ENCODE measurements at places on chromosomes 2 and 18.

DNA sequence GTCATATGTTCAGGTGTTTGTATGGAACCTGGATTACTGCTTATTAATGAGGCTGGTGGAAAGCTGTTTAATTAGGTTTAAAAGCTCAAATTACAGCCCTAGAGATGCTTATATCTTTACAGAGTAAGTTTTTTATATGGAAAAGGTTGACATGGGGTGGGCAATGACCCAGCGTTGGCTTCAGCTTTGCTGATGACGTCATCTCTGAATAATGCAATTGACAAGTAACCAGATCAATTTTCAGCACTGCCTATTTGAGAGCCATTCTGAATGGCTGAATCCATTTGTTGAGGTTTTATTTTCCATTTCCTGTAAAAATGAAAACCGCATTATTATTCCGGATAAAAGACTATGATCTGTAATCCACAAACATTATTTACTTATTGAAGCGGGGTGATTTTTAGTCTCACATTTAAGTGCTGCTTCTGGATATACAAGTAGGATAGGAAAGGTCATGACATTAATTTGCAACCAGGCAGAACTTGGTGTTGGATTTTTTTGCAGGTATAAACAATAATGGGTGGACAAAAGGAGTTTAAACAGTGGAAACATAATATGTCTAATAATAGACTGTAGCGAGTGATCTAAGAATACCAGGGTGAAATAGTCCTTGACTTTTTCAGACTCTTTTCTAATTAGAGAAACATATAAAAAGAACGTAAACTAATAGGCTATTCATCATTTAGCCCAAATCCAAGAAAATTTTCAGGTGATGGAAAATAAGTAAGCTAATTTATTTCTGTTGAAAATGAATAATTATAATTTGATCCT lies 2.7 kb downstream of the PPP1R1C start:
- DNase-seq = no peak

DNA sequence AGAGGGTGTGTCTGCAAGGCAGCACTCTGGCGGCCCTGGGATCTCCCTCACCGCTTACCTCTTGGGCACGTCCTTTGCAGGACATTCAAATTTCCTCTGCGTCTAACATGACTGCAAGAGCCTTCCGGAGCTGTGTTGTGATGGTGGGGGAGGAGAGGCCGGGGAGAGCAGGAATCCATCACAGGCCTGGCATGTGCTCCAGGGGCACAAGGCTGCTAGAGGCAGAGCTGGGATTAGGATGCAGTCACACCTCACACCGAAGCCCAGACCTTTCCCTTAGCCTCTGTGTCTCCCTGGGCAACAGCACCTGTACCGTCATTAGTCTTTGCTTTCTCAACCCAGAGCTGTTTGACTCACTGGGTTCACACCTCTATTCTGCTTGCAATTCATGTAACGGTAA lies 111.3 kb downstream of the CMPK2 start:
- no peak for DNase-seq

GRCh38 chr18:32520771-32521170 lies 50.1 kb upstream of the GAREM1 start:
- DNase-seq = no peak

DNA sequence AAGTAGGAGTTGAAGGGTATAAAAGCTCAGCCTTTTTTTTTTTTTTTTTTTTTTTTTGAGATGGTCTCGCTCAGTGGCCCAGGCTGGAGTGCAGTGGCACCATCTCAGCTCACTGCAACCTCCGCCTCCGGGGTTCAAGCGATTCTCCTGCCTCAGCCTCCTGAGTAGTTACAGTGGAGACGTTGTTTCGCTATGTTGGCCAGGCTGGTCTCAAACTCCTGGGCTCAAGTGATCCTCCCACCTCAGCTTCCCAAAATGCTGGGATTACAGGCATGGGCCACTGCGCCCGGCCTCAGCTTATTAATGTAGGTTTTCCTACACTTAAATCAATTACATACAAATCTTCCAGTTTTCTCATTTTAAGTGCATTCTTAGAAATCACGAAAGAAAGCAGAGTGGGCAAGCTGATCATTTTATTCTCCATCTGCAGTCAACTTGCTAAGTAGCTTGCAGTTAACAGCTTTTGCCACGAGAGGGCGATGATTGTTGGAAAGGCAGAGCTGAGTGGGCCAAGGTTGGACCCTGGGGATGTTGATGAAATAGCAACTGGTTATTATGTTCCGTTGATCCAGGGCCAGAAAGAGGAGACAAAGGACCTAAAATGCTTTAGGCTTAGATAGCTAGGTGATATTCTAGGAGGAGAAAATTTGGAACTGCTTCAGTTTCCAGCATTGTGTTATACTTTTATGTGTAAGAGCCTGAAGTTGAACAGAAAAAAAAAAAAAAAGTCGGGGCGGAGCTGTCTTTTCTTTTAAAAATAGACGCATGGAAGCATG lies 234.4 kb upstream of the EPAS1 start:
- DNase-seq = peak; percentile 52

- DNase-seq = no peak
These were observed 232.8 kb downstream of the EIPR1 start for GRCh38 chr2:3144856-3145255.

DNA sequence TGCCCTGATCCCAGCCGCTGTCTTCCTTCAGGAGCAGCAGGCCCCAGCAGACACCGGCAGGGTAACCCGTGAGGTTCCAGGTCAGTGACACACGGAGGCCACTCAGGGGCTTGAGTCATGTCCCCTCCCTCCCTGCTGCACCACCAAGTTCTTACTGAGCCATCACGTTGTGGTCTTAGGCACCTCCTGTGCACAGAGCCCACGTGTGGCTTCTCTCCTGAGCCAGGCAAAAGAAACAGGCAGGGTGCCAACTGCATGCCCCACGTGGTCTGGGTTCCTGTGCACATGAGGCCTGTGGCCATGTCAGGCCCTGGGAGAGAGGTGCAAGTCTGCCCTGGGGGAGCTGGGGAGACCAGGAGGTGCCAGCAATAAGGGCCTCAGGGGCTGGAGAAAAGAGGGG lies 264.8 kb downstream of the KLHL29 start:
- DNase-seq = no peak

DNA sequence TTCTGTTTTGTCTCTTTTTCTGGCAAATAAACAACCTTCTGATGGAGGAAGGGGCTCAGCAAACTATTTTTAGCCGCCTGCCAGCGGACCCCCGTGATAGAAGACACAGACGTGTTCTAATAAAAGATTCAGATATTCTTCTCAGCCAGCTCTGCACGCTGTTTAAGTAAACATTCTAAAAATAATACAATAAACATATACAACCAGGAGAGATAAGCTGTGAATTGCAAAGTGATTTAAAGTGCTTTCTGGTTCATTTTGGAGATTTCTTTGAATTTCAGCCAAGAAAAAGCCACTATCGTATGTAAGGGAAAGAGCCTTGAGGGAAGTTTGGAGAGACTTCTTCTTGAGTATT lies 201.3 kb downstream of the EPHA4 start:
- no peak for DNase-seq

- DNase-seq = no peak
These were observed 751.4 kb upstream of the HS6ST1 start for GRCh38 chr2:129069875-129070594.

- no peak for DNase-seq
These were observed 123.3 kb upstream of the KYNU start for GRCh38 chr2:142754182-142754581.

DNA sequence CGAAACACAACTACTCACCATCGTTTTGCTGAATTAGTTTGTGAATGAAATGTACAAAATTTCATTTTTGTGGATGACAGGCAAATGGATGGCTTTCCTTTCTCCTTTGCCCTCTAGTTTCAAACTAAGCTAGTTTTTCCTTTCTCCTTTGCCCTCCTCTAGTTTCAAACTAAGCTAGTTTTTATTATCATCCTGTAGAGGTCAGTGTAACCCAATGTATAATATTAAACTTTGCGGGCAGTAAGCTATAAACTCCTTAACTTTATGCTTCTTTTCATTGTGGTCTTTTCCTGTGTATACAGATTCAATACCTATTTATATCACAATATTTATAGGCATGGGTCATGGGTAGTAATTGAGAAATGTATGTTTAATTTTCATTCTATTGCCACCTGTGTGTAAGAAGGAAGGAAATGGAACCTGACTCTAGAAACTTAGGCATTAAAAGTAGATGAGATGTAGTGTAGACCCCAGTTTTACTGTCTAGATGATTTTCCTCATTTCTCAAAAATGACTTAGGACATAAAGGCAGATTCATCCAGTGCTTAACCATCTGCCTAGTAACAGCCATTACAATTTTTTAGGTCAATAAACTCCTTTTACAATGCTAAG lies 58.1 kb downstream of the MAP3K19 start:
- DNase-seq = peak; percentile 2
